Hematopoietic multipotent progenitor cell (in vitro differentiated cells): ENCODE measurements at places on chromosomes 12 and 14. TPM values are rescaled to one million over a fixed set of nuclear protein-coding genes. Genes with fewer than 3 reads are reported as not detected.
A peak's percentile ranks its signal among the peaks of the same experiment; 100 is the strongest.

- peak; percentile 62 for DNase-seq
Measured at GRCh38 chr12:2395354-2395977, 342.7 kb downstream of the CACNA1C start.

GRCh38 chr14:100537446-100538350 lies 49.5 kb downstream of the BEGAIN start:
- no peak for DNase-seq

DNA sequence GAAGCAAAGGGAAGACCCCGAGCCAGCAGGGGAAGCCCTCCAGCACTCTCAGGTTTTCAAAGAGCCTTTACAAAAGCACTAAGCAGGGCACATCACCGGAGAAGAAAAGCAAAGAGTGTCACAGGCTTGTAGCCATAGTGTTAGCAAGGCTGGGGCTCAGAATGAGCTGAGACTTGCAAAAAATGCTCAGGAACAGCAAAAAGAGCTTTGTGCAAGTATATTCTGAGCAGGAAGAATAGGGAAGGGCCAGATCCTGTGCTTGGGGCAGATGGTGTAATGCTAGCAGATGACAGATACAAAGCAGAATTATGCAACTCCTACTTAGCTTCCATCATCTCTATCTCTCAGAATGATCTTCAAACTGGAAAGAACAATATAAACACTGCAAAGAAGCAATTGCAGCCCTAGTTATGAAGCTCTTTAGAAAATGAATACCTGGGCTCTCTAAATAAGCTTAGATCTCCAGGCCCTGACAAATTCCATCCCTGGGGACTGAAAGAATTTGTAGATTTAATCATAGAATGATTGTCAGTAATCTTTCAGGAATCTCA lies 23.7 kb upstream of the PARP11 start:
- DNase-seq: no peak

DNA sequence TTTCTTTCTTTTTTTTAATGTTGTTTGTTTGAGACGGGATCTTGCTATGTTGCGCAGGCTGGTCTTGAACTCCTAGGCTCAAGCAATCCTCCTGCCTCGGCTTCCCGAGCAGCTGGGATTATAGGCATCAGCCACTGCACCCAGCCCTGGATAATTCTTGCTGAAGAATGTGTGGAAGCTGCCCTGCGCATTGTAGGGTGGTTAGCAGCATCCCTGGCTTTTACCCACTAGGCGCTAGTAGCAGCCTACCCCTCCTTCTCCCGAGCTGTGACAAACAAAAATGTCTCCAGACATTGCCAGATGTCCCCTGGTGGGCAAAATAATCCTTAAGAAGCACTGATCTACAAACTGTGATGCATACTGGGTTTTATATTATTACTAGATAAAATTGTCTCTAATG lies 6.6 kb downstream of the DCAF4 start:
- DNase-seq: no peak

DNA sequence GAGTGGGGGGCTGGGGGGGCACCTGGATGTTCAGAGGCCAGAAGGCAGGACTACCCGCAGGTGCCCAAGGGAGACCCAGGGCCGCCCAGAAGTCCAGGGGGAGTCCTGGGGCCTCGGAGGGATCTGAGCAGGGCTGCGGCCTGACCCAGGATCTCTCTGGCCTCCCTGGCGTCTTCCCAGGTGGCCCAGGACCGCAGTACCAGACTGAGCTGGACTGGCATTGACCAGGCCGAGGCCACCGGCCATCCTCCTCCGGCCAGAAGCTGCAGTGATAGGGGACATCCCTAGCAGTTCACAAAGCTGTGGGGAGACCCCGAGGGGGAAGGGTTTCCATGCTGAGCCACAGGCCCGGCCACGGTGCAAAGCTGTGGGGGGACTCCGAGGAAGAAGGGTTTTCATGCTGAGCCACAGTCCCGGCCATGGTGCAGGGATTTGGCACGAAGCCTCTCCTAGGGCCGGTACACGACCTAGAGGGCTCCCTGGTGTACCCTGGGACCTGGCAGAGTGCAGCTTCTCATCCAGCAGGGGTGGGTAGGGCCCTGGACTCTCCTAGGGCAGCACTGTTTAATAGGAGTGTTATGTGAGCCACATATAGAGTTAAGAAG lies 24.4 kb downstream of the FBRSL1 start:
- DNase-seq: no peak

DNA sequence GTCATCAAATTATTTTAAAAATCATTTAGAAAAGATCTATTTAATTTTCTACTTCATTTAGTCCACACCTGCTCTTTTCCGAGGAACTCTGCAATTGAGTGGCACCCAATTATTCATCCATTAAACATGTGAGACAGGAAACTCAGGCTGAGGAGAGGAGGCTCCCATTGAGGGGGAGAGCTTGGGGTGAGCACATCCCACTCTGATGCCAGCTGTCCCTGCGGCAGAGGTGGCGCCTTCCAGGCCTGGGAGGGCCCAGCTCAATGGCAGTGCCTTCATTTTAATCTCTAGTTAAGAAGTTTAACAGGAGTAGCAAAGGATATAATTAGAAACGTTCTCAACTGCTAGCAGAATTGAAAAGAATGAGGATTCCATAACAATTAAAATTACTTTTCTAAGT lies 92.0 kb downstream of the ITPR2 start:
- DNase-seq: no peak

DNA sequence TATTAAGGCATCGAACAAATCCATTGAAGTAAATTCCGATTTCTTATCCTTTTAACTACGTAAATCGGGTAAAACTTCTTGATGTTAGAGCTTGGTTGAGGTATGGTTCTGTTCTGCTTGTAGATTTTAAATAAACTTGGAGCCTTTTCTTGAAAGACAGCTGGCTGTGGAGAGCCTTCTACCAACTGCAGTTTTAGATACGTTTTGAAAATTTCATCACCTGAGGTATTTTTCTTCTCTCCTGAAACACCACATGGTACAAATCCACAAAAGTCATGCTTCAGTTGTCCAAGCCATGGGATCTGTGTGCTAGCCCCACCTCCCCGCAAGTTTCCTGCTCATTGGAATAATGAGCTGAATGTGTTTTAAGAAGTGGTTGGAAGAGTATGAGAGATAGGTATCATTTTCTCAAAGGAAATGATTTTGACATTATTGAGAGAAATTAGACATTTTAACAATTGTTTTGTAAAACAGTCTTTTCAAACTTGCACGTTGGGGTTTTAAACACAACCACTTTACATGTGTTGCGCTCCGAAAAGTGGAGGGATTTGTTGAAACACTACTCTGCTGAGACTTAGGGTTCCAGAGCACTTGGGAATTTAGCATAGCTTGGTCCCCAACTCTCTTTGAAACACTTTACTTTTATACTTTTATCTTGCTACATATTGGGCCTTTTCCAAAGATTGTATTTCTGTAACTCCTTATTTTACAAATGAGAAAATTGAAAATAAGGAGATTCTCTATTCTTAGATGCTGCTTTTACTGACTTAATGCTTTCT lies 1.4 kb downstream of the PPM1A start:
- no peak for DNase-seq

- peak; percentile 29 for DNase-seq
Measured at GRCh38 chr14:97413022-97413539, 615.9 kb downstream of the VRK1 start.

- no peak for DNase-seq
Measured at GRCh38 chr12:103043531-103044486, 86.3 kb downstream of the ASCL1 start.

DNA sequence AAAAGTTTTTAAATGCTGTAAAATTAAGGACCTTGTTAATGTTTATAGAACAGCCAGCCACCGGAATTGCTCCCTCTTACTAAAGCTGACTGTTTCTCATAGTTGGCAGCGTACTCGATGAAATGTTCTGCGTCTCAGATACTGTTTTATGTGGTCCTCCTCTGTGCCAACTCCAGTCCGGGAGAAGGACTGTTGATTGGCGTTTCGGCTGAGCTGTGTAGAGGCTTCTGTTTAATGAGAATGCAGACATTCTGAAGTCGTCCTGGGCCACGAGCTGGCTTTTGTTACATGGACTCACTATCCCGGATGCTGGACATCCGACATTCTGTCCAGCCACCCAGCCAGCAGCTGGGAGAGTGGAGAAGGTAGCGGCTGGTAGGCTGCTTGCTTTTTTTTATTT lies 75.4 kb downstream of the WDR20 start:
- no peak for DNase-seq

DNA sequence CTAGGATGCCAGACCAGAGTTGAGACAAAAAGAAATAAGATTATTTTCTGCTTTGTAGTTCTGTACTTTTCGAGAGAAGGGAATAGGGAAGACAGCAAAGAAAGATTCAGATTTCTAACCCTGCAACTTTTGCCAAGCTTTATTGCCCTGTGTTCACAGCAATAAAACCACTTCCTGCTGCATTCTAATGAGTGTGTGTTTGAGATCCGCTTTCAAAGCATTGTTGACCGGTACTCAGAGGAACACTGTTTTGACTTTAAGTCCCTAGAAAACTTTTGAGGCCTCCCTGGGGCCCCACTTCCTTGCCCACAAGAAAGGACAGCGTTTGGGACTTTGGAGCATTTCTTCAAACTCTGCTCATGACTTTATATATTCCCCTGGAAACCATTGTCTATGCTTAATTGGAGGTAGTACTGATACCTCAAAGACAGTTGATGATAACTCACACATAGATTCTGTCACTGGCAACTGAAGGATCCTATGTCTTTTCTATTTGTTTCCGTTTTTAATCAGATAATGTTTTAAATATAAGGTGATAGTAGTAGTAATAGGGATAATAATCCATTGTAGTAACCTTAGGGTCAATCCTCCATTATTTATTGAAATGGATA lies 1.3 kb downstream of the RNASE6 start:
- no peak for DNase-seq

The MAP1LC3B2 gene
- 0.81 TPM for total RNA-seq

The PIK3C2G gene
- not detected for total RNA-seq

The KCNA5 gene
- under 0.01 TPM for total RNA-seq

The ITGB7 gene
- 17.0 TPM for total RNA-seq

The SERPINA3 gene
- not detected for total RNA-seq

The TCL1B gene
- not detected for total RNA-seq
